GM03348 (cell line): ENCODE measurements at places on chromosomes 6 and 20.
A peak's percentile ranks its signal among the peaks of the same experiment; 100 is the strongest.

DNA sequence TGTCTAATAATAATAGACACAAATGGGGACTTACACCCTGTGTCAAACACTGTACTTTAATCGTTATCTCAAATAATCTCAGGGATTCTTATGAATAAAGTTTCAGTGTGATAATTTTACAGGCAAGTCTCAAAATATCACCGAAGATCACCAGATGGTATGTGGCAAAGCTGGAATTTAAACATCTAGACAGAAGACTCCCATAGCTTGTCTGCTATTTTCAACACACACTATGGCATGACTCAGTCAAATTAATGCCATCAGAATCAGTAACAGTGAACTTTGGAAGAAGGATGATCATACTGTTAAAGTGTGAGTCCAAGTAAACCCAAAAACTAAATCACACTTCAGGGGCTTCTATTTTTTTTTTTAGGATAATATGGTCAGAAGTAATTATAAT lies 867.6 kb upstream of the FLRT3 start:
- DNase-seq = no peak

GRCh38 chr6:154169193-154169847 lies 130.3 kb downstream of the OPRM1 start:
- DNase-seq = no peak

DNA sequence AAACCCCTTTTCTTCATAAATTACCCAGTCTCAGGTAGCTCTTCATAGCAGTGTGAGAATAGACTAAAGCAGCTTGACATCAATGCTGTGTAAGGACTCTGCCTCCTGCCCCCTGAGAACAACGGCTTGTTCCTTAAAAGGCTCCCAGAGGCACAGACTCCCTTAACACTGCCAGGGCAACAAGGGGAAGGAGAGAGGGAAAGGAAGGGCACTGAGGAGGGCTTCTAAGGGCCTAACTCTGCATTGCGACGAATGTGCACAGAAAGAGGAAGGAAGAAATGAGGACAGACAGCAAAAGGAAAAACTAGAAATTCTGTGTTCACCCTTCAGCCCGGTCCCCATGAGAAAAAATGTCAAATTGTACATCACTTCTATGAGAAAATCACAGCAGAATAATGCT lies 74.0 kb downstream of the AGPAT4 start:
- DNase-seq = no peak

GRCh38 chr20:44802702-44803101 lies 7.6 kb downstream of the RIMS4 start:
- no peak for DNase-seq

DNA sequence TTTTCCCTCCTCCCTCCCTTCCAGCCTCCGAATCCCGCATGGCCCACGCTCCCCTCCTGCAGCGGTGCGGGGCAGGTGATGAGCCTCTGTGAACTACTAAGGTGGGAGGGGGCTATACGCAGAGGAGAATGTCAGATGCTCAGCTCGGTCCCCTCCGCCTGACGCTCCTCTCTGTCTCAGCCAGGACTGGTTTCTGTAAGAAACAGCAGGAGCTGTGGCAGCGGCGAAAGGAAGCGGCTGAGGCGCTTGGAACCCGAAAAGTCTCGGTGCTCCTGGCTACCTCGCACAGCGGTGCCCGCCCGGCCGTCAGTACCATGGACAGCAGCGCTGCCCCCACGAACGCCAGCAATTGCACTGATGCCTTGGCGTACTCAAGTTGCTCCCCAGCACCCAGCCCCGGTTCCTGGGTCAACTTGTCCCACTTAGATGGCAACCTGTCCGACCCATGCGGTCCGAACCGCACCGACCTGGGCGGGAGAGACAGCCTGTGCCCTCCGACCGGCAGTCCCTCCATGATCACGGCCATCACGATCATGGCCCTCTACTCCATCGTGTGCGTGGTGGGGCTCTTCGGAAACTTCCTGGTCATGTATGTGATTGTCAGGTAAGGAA lies at the start of gene OPRM1:
Gene OPRM1 (plus strand): TSS at position 10 of the 612 bp plus-strand sequence. CDS start 305 bp downstream, at position 315.
- DNase-seq = peak; percentile 38

GRCh38 chr20:33783818-33784217 lies 27.3 kb upstream of the CHMP4B start:
- DNase-seq = no peak

DNA sequence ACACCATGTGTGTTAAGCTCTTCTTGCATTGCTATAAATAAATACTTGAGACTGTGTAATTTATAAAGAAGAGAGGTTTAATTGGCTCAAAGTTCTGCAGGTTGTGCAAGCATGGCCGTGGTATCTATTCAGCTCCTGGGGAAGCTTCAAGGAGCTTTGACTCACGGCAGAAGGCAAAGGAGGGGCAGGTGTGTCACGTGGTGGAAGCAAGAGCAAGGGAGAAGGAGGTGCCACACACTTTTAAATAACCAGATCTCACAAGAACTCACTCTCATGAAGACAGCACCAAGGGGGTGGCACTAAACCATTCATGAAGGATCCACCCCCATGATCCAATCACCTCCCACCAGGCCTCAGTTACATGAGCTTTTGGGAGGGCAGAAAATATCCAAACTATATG lies 193.7 kb downstream of the ERMARD start:
- no peak for DNase-seq

- no peak for DNase-seq
Measured at GRCh38 chr6:41040101-41040939, 1.3 kb upstream of the UNC5CL start.

DNA sequence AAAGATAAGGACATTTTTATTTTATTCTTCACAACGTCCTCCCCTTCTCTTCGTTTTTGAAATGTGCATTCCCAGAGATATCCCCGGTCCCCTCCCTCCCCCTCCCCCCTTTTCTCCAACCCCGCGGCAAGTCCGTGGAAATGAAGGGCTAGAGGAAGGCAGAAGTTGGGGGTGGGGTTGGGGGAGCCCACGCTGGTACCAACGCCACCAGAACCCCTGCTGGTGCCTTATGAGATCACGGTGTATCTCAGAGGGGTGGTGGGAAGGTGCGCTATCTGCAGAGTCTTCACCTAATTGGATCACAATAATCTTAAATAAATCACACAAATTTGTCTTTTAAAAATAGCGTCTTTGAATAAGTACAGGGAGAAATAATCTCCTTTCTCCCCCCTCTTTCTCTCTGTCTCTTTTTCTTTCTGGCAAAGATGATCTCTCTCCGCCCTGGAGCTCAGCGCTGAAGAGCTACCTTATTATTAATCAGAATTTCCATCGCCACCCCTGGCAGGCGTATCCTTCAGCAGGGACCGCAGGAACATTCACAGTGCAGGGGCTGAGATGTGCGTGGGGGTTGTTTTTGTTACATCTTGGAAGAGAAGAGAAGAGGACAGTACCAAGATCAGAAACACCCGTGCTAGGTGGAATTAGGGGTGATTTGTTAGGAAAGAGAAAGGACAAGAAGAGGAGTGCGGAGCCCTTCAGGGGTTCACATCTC lies 915 bp downstream of the CLVS2 start:
- no peak for DNase-seq

DNA sequence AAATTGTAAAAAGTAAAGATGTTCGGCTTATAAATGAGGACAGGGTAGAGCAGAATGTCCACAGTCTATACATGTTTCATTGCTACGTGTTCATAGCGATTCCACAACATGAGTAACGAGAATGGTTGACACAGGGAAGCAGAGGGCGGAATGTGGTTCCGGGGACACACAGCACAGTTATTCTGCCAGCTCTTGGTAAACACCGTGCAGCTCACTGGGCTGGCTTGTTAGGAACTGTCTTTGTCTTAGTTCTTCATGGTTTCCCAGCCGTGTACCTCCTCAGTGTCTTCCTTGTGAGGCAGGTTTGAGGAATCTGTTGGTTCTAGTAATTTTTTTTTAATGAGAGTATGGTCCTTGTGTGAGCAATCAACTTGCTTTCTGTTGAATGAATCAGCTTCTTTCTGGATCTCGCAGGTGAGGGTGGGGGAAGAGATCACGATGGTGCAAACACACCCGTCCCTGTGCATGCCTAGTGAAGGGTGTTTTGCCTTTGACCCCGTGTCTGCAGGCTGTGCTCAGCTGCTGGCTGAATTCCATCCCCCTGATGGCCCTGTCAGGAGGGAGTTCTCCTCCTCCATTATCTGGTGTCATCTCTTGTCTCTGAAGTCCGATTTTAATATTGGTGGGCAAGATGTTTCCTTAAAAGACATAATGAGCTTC lies 168.2 kb downstream of the SMOC2 start:
- DNase-seq = no peak

GRCh38 chr6:74705451-74705850 lies 500.4 kb downstream of the COL12A1 start:
- peak; percentile 37 for DNase-seq

GRCh38 chr20:59153355-59153681 lies 10.3 kb upstream of the ZNF831 start:
- no peak for DNase-seq

GRCh38 chr6:101931766-101932165 lies 538.3 kb downstream of the GRIK2 start:
- peak; percentile 4 for DNase-seq

DNA sequence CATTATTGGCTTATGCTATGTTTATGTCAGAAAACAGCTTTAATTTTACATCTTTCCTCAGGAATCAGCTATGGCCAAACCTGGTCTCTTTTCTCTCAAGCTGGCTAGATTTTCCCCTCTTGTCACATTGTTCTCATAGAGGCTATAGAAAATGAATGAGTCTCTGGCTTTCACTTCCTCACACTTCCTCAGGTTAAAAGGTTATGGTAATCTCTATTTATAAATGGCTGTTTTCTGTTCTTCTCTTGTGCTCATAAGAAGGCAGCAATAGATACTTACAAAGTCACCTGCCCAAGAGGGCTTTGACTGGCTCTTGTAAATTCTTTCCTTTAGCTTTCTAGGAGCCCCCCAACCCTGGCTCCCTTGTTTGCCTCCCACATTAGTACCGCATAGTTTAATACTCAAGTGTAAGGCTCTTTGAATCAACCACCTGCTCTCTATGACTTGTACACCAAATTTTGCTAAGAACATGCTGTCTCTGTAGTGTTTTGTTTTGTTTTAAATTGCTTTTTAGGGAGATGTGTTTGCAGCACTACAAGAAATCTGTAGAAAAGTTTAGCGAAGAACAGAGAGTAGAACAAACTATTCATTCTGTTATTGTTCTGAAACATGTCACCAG lies 897.4 kb upstream of the CITED2 start:
- no peak for DNase-seq

DNA sequence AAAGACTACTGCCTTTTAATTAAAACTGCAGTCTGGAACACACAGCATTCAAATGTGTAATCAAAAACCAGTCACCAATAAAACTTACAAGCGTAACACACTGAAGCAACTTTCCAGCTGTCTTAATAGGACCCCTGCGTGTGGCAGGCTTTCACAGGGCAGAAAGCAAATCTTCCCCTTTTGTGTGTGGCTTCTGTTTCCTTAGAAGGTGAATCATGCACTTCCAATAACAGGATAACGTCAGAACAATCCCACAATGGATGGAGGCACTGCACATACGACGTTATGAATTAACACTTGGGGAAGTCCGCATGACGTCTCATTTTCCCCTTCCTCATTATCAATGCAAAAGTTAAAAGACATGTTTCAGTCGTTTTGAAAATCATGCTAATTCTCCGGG lies 44.8 kb downstream of the INSM1 start:
- DNase-seq = no peak

- no peak for DNase-seq
Measured at GRCh38 chr20:44069203-44070011, 117.6 kb downstream of the JPH2 start.

DNA sequence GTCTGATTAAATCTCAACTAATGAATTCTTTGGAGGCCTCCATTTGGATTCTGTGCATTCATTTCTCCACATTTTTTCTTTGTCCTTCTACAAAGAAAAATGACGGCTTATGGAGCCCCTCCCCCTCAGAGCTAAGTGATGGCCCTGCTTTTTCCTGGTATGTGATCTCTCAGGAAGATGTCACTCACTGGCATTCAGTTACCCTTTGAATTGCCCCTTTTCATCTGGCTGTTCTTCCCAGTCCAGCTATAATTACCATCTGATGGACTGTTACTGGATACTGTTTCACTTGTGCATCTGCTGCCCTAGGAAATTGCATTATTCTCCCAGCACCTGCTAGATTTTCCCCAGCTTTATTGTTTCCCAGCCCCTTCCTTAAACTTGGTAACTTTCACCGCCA lies 151.9 kb downstream of the CFAP61 start:
- DNase-seq = no peak

DNA sequence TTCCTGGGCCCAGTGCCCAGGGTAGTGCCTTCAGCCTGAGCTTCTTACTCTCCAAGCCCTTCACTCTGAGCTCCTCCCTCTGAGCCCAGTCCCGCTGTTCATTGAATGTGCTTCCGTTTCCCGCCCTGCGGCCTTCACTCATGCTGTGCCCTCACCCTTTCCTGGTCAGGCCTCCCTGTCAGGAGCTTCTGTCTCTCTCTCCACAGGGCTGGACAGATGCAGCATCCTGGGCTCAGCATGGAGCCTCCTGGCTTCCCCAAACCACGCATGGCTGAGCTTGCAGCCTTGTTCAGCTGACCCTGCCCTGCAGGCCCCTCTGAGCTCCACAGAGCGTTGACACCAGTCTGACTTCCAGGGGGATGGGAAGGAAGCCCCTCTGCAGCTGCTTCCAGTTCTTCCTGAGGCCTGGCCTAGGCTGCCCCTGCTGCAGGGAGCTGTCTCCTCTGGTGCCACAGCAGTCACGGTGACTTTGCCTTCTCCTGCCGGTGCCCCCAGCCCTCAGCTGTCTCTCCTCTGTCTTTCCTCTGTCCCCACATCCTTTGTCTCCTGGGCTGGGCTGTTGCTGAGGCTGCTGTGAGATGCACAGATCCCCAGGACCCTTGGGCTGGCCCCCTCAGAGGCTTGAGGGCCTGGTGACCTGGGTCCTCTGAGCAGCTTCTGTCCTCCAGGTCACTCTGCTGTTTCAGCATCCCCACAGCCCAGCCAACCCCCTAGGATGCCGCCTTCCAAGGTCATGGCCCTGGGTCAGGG lies 7.9 kb upstream of the MYT1 start:
- DNase-seq = no peak

- DNase-seq = peak; percentile 91
Measured at GRCh38 chr20:62258499-62259293, 20.4 kb downstream of the OSBPL2 start.

DNA sequence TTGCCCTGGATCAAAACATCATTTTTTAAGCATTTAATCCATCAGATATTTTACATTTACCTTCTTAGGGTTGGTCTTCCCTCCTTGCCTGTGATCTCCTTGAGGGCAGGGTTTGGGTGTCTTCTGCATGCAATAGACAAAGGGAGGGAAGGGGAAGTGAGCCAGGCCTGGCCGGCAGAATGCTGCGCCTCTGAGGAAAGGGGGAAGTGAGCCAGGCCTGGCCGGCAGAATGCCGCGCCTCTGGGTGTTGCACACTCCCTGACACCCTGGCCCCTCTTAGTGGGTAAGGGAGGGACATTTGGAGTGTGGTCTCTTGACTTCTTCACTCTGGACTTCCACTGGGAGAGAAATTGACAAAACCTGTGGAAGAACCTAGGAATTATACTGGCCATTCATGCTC lies 12.4 kb downstream of the PSMF1 start:
- no peak for DNase-seq
